ENCODE measurements at places on chromosomes 3 and 15.

DNA sequence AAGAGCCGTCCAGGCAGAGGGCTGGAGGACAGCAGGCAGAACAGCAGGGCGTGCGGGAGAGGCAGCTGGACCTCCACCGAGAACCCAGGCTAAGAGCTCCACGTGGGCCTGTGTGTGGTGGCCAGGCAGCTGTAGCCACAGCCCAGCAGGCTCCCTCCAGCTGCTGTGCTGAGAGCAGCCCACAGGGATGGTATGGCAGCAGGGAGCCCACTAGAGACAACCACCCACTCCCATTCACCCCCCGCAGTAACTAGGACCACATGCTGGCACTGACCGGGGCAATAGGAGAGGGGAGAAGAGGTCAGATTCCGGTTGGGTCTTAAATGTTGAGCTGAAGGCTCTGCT, 25.6 kb upstream of the MUSTN1 start:
- DNase-seq: no peak

DNA sequence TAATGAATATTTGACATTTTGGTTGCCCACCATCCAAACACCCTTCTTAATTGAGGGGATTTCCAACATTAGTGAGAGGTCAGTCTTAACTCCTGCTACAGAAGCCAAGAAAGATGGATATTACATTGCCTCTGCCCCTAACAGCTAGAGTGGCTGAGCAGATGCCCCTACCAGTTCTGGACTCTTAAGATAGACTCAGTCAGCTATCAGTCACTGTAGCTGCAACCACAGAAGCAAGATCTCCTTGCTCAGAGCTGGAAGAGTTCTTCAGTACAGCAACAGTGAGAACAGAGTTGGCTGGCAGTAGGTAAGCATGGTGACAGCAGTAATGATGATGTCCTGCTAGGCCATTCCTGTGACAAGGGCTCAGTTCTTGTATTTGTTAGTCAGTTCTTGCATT, 29.4 kb upstream of the TNFSF10 start:
- no peak for DNase-seq

- no peak for DNase-seq
Observed at GRCh38 chr3:40432793-40433192, 24.3 kb upstream of the RPL14 start.

DNA sequence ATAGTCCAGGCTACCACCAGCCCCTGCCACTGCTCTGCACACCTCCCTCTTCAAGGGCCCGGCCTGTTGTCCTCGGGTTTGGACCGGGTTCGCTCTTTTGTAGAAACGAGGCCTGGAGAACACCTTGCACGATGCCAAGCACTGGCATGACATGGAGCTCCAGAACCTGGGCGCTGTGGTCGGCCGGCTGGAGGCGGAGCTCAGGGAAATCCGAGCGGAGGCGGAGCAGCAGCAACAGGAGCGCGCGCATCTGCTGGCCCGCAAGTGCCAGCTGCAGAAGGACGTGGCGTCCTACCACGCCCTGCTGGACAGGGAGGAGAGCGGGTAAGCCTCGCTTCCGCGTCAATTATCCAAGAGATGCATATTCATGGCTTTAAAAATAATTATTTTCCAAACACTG, 72.4 kb downstream of the BFSP2 start:
- DNase-seq: no peak

- no peak for DNase-seq
Observed at GRCh38 chr15:50042775-50043174, 76.3 kb downstream of the ATP8B4 start.

GRCh38 chr15:65066001-65066634, 1.7 kb downstream of the RASL12 start:
- DNase-seq: no peak

DNA sequence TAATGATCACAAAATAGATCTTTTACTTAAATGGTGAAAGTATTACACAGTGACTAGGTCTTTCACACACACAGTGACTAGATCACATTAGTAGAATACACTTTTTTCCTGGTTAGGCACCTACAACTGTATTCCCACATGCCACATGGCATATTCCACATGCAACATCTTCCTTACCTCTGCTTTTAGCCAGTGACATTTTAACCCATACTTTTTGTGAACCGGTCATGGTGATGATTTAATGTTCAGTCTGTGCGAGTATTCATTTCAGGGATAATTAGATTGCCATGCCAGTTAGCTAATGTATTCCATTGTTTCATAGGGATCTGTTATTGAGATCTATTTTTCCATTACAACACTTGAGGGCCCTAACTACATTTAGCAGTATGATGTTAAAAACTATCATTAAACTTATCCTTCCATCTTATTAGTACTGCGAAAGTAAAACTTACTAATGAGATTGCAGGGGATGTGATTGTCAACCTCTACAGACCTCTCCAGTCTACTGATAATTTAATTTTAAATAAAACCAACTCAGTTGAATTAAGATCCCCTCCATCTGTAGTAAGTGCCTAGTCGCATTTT, 28.3 kb downstream of the TSEN2 start:
- DNase-seq: no peak

GRCh38 chr3:167480748-167481147, 6.9 kb upstream of the SERPINI2 start:
- DNase-seq: no peak

DNA sequence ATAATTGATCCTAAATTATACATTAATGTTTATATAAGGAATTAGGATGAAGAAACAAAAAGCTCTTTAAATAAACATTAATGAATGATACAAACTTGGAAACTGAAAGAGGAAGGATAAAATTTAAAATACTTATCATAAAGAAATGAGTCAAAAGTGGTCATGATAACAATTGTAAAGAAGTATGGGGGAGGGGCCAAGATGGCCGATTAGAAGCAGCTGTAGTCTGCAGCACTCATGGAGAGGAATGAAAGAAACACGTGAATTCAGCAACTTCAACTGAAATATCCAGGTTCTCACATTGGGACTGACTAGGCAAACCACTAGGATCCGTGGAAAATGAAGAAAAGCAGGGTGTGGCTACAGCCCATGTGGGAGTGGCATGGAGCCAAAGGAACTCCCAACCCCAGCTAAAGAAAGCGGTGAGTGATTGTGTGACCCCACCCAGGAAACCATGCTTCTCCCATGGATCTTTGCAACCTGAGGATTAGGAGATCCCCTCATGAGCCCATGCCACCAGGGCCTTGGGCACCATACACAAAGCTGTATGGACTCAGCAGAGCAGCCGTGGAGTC, 13.1 kb upstream of the CP start:
- no peak for DNase-seq

- no peak for DNase-seq
Observed at GRCh38 chr15:63203451-63204090, 14.2 kb downstream of the RAB8B start.
